Stimulated activated CD8-positive, alpha-beta memory T cell treated with anti-CD3 and anti-CD28 coated beads, Interleukin-7, amount 100 ng/mL, for 1 hour (primary cell): ENCODE measurements at places on chromosomes 6 and 20.

GRCh38 chr6:21333715-21334114 lies 259.8 kb upstream of the SOX4 start:
- no peak for DNase-seq

GRCh38 chr20:15627501-15627903 lies 945.7 kb downstream of the KIF16B start:
- DNase-seq: no peak

DNA sequence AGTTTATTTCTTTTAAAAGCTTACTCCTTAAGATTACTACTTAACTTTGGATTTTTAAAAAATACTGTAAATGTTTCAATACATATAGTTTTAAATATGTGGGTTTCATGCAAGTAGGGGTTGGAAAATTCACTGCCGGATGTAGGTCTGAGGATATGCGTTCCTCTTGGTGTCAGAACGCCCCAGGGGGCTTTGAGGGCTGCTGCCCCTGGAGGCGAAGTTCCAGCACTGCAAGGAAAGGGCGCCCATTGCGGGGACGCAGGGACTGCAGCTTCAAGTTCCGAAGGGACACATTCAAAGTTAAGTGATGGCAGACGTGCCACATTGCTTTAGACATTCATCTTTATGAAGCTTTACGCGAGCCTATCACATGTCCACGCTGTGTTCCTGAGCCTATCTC lies 152.9 kb downstream of the SOD2 start:
- DNase-seq: no peak

- no peak for DNase-seq
Observed at GRCh38 chr6:108798670-108799353, 49.4 kb upstream of the ARMC2 start.

DNA sequence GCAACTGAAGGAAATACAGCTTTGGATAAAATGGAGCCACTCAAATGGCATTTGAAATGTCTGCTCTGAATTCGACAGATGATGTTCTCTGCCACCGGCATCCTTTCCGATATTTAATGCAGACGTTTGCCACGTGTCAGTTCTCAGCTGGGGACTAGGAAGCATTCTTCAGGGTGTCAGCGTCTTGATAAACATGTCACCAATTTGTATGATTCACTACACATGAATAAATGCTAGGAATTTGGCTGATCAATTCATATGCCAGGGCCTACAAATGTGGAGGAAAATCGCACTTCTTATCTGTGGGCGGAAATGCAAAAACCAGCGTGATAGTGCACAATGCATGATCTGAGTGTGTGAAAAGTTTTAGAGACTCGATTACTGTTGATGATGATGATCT lies 169.5 kb downstream of the SLC24A3 start:
- no peak for DNase-seq

DNA sequence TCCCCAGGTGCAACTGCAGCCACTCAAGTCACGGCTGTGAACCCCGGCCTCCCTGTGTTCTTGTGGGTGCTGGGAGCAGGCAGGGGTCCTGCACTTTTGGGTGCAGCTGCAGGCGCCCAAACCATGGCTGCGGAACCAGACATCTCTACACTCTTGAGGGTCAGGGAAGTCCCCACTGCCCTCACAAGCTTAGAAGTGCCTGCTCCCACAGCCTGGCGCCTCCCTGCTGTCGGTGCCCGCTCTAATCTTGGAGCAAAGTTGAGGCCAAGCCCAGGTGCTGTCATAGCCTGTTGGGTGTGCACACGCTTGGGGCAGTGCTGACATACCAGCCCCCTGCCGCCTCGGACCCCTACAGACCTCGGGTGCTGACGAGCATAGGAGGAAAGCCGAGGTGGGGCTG lies 6.2 kb downstream of the DEFB132 start:
- no peak for DNase-seq

GRCh38 chr6:95629551-95629950 lies 52.2 kb downstream of the MANEA start:
- no peak for DNase-seq

GRCh38 chr6:223763-224162 lies 68.5 kb upstream of the DUSP22 start:
- DNase-seq: no peak

GRCh38 chr20:63697357-63697867 lies 960 bp downstream of the TNFRSF6B start:
- DNase-seq: no peak

GRCh38 chr6:78947529-78947928 lies 80.2 kb downstream of the IRAK1BP1 start:
- DNase-seq: no peak
